ENCODE measurements at places on chromosomes 7 and 10.

DNA sequence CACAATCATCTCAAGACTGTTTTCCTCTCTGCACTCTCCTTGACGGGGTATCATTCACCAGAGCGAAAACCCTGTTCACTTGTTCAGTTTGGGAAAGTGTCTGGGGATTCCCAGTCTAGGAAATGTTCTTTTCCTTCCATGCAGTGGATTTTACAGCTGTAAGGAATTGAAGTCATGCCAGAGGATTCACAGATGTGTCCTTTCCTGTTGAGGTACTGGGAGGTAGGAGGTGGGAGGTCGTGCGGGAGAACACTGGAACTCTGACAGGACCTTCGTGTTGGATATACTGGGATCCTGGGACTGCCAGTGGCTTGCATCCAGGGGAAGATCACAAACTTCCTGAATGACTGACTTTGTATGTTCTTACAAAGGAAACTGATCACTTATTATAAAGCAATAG is 185.5 kb downstream of the BMPER start:
- no peak for DNase-seq

DNA sequence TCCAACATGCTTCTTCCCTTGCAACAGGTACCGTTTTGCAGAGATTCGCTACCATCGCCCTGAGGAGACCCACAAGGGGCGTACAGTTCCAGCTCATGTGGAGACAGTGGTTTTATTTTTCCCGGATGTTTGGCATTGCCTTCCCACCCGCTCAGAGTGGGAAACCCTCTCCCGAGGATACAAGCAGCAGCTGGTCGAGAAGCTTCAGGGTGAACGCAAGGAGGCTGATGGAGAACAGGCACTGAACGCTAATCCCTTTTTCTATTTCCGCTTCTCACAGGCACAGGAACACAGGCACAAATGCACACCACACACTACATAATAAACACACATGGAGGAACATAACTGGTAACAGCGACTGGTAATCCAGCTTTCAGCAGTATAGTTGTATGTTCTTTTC is 35.2 kb downstream of the CCAR1 start:
- DNase-seq, result no peak

- no peak for DNase-seq
Observed at GRCh38 chr7:100493476-100494264, 9.9 kb downstream of the NYAP1 start.

GRCh38 chr10:71075086-71075758 is 137.1 kb upstream of the UNC5B start:
- no peak for DNase-seq

GRCh38 chr7:26388256-26388655 is 96.6 kb downstream of the SNX10 start:
- DNase-seq, result no peak

DNA sequence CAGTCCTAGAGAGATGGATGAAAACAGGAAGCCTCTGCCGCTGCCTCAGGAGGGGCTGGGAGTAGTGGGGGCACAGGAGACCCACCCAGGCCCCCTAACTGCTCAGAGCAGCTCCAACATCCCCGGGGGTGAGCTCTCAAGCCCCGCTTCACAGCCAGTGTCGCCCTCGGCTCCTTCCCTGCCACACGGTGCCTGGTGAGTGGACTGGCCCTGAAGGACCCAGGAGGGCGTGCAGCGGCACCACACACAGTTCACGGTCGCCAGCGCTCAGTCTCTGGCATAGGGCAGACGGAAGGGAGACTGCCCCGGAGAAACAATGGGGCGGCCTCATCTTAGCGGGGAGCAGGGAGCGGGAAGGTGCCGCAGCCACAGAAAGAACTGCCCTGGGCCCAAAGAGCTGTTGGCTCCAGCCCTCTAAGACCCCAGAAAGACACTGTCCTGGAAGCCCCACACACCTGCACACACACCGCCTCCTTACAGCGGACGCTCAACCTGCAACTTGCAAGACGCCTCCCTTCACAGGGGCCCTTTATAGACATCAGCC is 1.2 kb downstream of the CLDN15 start:
- no peak for DNase-seq

- no peak for DNase-seq
Observed at GRCh38 chr7:70607759-70608158, 524.2 kb upstream of the GALNT17 start.

DNA sequence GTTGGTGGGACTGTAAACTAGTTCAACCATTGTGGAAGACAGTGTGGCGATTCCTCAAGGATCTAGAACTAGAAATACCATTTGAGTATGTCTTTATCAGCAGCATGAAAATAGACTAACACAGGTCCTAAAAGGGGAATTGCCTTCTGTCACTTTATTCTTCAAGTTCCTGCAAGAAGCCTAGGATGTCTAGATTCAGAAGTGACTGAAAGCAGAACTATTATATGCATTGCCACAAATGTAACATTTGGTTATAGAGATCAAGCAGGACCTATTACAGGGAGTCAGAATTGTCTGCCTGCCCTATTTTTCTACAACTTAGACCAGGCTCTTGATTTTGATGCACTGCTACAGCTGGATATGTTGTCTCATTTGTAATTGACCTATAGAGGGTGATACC is 364.7 kb downstream of the SORCS1 start:
- DNase-seq, result no peak
